AG04450 (cell line): ENCODE measurements at places on chromosomes 13 and 19. TPM values are rescaled to one million over a fixed set of nuclear protein-coding genes. Genes with fewer than 3 reads are reported as not detected.

DNA sequence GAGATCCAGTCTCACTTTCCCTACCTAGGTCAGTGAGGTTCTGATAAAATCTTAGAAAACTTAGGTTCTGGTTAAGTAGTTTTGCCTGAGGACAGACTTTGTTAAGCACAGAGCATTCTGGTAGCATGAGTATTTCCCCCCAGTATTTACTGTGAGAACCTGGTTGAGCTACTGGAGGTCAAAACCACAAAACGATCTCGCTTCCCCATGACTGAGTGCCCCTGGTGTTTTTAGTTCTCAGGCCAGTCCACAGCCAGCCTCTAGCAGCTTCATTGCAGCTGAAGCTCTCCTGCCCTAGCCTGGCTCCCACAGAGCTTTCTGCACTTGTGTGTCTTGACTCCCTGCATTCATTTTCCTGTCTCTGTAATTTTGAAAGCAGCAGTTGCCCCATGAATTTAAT lies 1138.2 kb downstream of the UQCRFS1 start:
- DNase-seq, result no peak

Gene SPATA13
- 10.5 and 12.0 TPM in 2 replicates for polyA plus RNA-seq

GRCh38 chr13:99218969-99219368 lies 18.3 kb downstream of the UBAC2 start:
- no peak for DNase-seq

Gene DIRAS1
- 12.5 and 13.5 TPM in 2 replicates for polyA plus RNA-seq

Gene HIPK4
- 0.09 and 0.11 TPM in 2 replicates for polyA plus RNA-seq

GRCh38 chr19:43605875-43606568 lies 5.9 kb upstream of the SRRM5 start:
- DNase-seq, result no peak
